Dermis microvascular lymphatic vessel endothelial cell (primary cell): ENCODE measurements at places on chromosomes 2 and 18.
A peak's percentile ranks its signal among the peaks of the same experiment; 100 is the strongest.

DNA sequence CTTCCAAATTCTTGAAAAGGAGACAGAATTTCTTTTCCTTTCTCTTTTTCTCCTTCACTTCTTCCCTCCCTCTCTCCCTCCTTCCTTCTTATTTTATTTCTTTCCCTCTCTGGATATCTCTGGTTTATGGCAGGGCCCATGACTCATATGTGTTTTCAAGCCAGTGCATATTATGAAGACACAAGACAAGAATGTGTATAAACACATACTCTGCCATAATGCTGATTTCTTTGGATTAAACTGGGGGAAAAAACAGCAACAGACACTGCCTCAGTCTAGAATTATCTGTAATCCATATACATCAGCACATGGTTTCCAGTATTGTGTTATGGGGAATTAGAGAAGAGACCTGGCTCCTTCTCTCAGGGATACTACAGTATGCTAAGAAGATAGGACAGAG is 82.8 kb upstream of the CPO start:
- DNase-seq, result no peak

DNA sequence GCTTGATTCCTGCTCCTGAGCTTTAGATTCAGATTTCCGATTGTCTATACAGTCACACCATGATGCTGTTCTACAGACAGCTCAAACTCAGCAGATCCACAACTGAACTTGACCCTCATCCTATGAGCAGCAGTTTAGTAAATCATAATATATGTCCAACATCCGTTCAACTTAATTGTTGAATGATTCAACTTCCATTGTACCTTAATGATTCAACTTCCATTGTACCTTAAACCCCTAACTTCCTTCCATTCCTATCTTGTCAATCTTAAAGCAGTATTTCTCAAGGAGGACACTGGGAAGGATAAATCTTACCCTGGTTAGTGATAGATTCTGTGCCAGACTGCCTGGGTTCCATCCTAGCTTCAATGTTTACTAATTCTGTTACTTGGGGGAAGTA is 60.1 kb downstream of the PIGN start:
- peak; percentile 35 for DNase-seq

DNA sequence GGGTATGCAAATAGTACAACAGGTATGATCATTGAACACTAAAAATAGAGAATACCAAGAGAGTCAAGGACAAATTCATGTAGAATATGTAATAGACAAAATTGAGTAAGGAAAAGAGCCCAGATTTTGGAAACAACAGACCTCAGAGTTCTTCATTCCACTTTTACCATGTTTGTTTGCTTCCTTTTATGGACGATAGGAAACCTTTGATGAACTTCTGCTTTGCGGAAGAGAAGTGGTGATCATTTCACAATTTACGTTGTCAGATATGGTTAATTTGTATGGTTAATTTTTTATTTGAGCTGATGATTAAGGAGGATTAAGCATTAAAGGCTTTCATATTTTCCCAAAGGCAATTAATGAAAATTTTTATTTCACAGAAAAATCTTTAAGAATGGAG is 16.3 kb downstream of the MARCHF7 start:
- no peak for DNase-seq

- DNase-seq, result peak; percentile 28
These were observed 103.5 kb downstream of the LBH start for GRCh38 chr2:30334762-30335363.

DNA sequence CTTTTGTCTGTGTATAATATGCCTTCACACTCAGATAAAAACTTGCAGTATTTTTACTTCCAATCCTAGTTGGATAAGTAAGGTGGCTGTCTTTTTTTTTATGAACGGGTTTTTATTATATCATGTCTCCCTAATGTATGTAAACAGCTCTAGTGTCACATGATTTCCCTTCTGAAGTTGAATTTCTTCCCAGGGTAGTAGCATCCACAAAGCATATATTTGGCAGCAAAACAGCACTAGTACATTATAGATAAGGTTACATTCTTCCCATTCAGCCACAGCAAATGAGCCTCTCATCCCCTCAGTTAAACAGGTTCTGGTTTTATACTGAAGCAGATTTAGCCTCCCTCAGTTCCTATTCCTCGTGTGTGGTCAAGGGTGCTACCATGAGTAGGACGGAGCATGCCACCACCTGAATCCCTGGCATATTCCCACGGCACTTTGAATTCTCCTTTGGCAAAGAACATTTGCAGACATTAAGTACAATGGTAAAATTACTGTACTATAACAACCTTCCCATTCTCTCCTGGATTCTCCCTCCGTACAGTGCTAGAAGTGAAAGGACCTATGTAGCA is 15.4 kb upstream of the DTNA start:
- peak; percentile 7 for DNase-seq

- DNase-seq, result peak; percentile 56
These were observed 25.0 kb downstream of the DCDC2C start for GRCh38 chr2:3728104-3729054.

DNA sequence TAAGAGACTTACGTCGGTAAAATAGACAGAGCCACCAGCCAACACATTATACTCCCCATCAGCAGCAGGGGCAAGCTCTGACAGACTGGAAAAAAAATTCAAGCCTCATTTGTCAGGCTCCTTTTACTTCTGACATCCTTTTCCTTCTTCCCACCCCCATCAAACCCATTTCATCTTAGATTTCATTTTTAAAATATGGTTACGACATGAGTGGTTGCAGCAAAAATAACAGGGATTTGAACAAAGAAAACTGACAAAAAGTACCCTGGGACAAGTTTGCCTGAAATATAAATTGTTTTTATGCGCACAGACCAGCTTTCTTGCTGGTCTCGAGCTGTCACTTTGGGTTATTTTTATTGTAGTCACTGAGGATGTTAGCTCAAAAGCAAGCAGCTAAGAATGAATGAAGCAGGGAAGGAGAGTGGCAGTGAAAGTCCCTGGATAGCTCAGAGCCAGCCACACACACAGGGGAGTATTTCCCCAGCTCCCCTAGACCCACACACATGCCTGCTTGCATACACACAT is 30.7 kb upstream of the LINC00305 start:
- DNase-seq, result no peak

GRCh38 chr2:121796239-121796638 is 40.8 kb downstream of the TSN start:
- DNase-seq, result no peak

DNA sequence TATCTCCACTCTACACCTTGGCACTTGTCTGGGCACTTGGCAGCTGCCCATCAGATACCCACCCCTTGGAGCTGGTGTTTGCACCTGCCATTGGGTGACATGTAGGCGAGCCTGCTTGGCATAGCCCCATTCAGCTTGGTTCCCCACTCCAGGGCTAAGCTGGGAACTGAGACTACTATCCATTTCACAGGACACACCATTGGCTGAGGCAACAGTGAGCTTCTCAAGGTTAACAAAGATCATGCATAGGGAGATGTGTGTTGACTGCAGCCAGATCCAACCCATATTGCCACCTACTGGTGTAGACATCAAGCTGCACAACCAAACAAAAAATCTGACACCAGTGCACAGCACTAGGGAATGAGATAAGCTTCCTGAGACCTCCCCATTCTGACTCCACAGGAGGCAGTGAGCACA is 1389.8 kb upstream of the TMEFF2 start:
- peak; percentile 1 for DNase-seq

DNA sequence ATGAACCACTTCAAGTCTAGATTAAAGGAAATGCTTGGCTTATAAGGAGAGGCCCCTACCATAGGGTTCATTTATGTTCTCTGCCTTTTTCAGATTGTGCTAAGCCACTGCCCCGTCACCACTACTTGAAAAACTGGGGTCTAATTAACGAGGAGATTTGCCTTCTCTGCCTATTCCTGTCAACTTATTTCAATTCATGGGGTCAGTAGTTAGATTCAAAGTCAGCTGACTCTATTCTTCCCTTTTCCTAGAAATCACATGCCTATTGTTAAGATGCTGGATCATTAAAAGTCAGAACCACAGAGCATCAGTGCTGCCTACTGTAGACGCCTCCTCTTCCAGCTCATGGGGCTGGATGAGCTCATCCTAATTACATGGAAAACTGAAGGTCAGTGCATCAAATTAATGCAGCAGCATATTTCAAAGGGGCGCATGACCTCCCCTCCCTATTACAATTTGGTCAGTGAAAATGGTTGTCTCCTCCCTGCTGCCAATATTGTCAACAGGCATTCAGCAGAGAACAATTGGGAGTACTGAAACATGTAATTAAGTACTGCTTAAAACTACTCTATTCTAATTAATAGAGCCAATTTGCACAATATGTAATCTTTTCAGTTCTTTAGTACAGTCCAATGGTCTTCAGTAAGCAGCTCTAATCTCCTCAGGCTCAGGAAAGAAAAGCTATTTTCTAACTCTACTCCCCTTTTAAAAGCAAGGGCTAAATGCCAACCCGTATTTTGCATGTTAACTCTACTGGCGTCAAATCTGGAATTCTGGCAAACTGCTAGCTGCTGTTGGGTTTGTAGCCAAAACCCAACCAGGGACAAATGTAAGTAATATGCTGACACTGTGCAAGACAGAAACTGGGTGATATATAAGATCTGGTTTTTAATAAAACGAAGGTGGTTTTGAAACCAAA is 117.4 kb upstream of the ITGB6 start:
- no peak for DNase-seq

GRCh38 chr2:120222186-120223033 is 790 bp downstream of the TMEM185B start:
- no peak for DNase-seq

- DNase-seq, result no peak
These were observed 40.7 kb upstream of the TAF1B start for GRCh38 chr2:9802576-9802993.

GRCh38 chr2:20054119-20054518 is 2.7 kb upstream of the LAPTM4A start:
- no peak for DNase-seq

DNA sequence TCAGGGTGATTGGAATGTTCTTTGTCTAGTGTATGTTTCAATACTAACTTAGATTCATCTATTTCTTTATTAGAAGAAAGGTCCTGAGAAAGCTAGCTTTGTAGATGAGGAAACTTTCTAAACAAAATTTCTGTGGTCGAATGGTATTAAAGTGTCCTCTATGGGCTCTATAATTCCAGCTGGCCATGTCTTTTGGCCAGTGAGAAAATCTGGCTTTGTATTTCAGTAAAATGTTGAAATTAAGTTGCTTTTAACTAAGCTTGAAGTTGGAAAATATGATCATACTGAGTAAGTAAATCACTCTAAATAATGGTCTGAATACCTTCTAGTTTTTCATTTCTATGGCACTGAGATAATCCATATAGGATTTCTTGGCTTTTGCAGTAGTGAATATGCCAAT is 148.8 kb downstream of the RDH14 start:
- DNase-seq, result no peak

- no peak for DNase-seq
These were observed 101.1 kb downstream of the HS1BP3 start for GRCh38 chr2:20549691-20550348.

- no peak for DNase-seq
These were observed 243.6 kb downstream of the OSR1 start for GRCh38 chr2:19114754-19115231.

- DNase-seq, result no peak
These were observed 42.5 kb downstream of the COPS8 start for GRCh38 chr2:237128026-237128703.

DNA sequence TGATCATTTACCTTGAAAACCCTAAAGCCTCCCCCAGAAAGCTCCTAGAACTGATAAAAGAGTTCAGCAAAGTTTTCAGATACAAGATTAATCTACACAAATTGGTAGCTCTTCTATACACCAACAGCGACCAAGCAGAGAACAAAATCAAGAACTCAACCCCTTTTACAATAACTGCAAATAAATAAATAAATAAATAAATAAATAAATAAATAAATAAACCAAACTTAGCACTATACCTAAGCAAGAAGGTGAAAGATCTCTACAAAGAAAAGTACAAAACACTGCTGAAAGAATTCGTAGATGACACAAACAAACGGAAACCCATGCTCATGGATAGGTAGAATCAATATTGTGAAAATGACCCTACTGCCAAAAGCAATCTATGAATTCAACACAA is 182.0 kb upstream of the RND3 start:
- no peak for DNase-seq

DNA sequence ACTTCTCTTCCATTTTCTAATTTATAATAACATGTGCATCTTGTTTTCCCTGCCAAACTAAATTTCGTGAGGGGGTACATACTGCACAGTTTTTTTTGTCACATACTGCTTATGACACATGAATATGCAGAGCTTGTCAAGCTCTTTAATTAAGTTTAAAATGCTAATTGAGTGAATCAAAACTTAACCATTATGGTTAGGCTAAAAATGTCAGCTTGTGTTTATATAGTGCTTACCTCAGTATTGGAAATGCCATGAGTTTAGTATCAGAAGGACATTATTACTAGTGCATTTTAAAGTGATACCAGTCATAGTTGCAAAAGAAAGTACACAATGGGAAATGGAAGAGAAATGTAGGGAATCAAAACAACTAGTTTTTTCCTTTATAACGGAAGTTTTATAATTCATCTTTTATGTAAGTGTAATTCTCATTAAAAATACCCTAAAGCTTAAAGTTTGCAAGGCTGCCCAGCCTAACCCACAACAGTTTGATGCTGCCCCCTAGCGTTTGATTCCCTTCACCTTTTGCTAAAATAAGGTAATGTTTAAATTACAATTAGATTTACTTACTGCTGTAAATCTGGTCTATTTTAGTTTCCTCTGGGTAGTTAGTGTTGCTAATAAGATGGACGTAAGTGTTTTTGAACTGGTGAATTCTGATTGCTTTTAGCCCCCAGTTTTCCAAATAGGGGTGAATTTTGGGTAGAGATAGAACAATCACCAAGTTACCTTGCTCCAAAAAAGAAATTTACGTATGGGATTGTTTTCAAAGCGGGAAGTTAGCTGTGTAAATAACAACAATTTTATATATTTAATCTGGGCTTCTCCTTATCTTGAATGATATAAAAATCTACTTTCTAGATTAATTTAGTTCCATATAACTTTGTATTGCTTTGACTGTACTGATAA is 3.2 kb downstream of the SLC39A10 start:
- peak; percentile 53 for DNase-seq

- no peak for DNase-seq
These were observed 289.6 kb downstream of the CDH2 start for GRCh38 chr18:27887287-27887686.

DNA sequence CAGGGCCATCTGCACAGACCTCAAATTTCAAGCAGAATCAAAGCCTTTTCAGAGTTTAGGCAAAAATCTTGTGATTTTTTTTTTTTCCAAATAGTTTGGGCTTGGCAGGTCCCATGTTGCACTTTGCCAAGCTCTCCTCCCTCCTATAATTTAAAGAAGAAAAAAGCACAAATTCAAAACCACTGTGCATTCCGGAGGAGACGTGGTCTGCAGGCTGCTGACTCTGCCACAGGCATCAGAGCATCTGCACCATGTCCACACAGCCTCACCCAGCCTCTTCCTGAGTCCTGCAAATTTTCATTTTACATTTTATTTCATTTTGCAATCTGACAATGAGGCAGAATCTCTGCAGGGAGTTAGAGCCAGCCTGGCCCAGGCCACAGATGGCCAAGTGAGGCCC is 15.7 kb upstream of the GPC1 start:
- no peak for DNase-seq

DNA sequence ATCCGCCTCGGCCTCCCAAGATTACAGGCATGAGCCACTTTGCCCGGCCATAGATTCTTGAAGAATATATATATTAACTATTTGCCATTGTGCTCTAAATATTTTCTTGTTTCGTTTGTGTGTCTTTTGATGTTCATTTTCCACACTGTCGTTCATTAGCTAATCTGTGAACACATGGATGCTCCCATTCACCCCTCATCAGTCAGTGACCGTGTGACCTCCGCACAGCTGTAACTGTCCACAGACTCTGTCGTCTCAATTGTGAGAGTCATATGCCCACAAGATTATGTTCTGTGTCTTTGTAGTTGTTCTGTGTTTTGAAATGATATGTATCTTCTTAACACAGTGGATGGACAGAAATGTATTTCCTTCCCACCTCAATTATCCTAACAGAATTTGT is 29.6 kb downstream of the RAMP1 start:
- no peak for DNase-seq
